ENCODE measurements at places on chromosomes 3 and 15.

- no peak for DNase-seq
Measured at GRCh38 chr3:120442975-120443517, 7.7 kb downstream of the FSTL1 start.

DNA sequence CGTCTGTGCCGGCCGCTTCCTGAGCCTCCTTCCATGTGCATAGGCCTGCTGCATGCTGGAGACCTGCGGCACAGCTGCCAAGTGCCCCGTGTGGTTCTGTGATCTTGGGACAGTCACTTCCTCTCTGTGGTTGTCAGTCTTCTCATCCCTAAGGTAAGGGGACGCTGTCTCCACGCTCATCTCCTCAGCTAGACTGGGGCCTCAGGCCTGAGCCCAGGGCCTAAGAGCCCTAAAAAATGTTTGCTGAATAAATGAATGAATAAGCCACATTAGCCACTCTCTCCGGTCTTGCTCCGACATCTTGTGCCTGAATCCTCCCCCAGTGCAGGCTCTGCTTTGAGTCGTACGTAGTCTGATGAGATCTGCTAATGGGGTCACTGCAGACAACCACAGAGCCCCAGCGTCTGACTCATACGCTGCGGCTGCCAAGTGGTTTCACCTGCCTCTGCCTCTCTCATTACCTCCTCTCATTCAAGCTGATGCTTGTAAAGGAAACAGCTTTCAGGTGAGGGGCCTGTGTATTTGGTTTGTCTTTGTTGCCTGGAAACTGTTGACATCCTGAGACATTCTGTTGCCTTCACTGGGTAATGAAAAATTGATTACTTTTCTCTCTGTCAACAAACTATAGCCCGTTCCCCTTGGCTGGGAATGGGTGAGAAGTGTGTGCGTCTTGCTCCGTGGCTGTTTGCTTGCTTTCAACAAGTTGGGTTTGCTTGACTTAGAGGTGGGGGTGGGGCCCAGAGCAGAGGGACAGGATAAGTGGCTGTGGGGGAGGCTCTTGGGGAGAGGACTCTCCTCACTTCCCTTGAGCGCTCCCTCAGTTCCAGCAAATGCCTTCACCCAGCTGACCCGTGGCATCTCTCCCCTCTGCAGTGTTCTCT lies 15.9 kb downstream of the RPLP1 start:
- DNase-seq = peak; percentile 53

- no peak for DNase-seq
Measured at GRCh38 chr15:42058791-42059190, 35.6 kb downstream of the PLA2G4D start.

DNA sequence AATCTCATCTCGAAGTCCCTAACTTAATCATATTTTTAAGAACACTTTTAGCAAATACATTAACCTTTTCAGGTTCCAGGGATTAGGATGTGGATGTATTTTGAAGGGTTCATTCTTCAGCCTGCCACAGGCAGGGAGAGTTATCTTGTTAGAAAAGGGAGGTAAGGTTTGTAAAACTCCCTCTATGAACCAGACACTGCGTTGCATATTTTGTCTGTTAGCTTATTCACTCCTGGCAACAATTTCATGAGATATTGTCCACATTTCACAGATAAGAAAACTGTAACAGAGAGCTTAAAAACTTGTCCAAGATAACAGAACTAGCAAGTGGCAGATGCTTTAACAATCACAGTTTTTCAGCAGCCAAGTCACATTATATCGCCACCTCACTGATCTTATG lies 155.4 kb downstream of the DIPK2A start:
- no peak for DNase-seq

DNA sequence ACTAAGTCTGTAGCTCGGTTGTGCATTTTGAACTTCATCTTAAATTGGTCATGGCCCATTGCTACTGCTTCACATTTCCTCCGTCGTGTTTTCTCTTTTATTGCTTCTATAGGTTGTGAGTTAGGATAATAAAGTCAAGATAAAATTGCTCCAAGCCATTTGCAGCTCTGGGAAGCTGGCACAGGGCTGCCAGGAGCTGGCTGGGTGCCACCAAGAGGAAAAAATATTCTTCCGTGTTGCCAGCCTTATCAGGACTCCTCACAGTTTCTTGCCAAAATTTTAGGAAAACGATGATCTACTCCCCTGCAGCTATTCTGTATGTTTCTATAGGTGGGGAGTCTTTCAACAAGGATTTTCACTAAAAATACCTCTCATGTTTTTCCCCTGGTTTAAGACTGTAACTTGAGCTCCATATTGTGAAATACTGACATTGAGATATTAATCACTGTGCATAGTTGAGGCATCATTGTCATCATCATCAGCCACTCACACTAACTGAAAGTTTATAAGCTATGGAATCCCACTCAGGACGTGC lies 55.4 kb upstream of the PIAS1 start:
- no peak for DNase-seq

GRCh38 chr3:5197022-5197421 lies 9.5 kb downstream of the EDEM1 start:
- DNase-seq = no peak

GRCh38 chr15:66080717-66081398 lies 172.7 kb downstream of the MEGF11 start:
- no peak for DNase-seq

- DNase-seq = no peak
Measured at GRCh38 chr3:66488492-66488891, 12.3 kb downstream of the LRIG1 start.

- DNase-seq = no peak
Measured at GRCh38 chr3:155188031-155188430, 105.5 kb downstream of the STRIT1 start.

DNA sequence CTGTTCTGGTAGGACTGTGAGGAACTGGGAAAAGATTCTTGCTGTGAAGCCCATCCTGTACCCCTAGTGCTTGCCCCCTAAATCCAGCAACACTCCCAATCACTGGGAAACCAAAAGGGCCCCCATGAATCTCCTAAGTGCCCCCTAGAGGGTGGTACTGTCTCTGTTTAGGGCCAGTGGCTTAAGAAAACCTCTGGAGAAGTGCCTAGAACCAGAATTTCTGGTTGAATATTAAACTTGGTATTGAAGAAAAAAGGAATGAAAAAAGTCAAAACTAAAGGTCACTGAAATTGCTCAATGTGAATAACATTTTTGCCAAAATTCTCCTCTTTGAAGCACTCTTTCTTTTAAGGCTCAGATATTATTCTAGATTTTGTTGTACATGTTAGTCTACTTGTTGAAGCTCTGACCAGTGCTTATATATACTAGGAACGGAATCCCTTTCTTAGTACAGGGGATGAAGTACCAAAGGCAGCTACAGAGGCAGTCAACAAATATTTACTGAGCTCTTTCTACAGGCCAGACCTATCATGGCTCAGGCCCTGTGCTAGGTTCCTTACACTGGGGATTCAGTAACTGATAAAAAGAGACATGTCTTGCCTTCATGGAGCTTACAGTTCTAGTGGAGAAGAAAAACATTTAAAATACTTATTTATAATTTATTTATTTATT lies 138.8 kb downstream of the MYLK start:
- no peak for DNase-seq

- DNase-seq = no peak
Measured at GRCh38 chr3:152051501-152052404, 178.3 kb downstream of the SUCNR1 start.

GRCh38 chr3:295166-295565 lies 98.6 kb downstream of the CHL1 start:
- no peak for DNase-seq

DNA sequence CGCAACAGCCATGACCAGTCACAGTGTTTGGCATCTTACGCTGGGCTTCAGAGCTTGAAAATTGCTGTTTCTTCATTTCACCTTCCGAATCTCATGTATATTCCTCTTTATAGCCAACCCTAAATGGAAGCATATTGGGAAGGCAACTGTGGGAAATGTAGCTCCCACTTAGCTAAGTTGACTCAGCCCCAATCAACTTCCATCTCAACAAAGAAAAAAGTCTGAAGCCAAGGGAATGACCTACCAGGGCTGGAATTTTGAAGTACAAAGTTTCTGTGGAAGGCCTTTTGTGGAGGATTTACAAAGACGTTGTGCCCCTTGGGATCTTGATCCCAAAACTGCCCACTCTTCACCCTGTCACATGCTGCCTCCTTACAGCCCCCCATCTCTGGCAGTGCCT lies 85.2 kb upstream of the OXTR start:
- DNase-seq = no peak

GRCh38 chr3:139695426-139696313 lies 17.9 kb upstream of the NMNAT3 start:
- no peak for DNase-seq

DNA sequence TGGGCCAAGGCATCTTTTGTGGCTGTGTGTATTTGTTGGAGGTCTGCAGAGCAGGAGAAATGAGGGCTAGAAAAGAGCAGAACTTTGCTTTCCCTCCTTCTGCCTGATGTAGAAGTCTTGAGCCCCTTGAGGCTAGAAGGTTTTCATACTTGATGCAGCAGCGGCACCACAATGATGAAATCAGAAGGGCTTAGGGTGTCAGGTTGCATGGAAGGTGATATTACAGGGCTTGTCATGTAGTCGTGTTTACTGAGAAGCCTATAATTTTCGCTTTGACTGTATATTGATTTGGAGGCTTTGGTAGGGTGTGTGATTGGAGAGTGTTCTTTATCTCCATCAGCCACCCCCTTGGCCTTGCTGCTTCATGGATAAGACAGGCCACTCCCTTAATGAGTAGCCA lies 339.8 kb downstream of the THSD4 start:
- DNase-seq = no peak

GRCh38 chr3:25648107-25648535 lies 16.6 kb downstream of the TOP2B start:
- DNase-seq = peak; percentile 57

DNA sequence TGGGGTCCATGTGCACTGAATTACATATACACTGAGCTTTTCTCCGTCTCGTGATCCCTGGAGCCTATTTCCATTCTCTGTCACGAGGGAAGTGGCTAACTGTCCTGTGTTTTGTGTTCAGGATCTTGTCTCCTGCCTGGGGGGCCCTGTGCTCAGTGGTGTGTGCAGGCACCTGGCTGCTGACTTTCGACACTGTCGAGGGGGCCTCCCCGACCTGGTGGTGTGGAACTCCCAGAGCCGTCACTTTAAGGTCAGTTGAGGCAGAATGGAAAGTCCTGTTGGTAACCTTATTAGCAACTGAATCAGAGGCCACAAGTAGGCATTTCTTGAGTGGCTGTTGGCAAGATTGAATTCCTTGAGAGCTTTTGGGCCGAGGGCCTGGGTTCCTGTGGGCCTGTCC lies 26.7 kb downstream of the FAN1 start:
- no peak for DNase-seq

GRCh38 chr3:98600412-98601095 lies 7.1 kb upstream of the CPOX start:
- DNase-seq = no peak

- DNase-seq = no peak
Measured at GRCh38 chr15:94259121-94259751, 27.9 kb downstream of the MCTP2 start.

DNA sequence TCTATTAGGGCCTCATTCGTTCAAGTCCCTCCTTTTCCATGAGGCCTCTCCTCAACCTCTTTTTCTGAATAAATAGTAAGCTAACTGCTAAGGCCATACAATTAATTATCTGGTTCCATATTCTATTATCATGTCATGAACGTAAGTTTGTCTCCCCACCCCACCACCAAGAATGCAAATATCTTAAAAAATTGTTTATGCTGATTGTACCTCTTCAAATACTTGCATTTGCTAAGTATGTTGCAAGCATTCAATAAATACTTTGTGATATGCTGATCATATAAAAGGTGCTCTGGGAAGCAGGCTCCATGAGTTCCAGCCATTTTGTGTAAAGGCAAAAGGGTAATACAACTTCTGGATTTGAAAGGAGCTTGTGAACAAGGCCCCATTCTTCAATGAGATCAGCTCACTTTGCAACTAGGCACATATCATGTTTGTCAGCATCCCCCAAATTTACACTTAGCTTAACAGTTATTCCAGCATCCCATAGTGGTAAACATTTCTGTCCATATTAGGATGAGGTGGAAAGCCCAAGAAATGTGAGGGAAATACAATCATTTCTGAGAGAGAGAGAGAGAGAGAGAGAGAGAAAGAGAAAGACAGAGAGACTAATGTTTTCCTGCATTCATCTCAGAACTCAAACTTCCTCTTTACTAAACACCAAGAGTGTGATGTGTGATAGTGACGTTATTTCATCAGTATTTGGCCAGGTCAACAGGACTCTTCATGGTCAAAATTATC lies 33.2 kb downstream of the SLC12A8 start:
- DNase-seq = no peak

GRCh38 chr3:155367506-155367905 lies 74.0 kb upstream of the STRIT1 start:
- DNase-seq = no peak

GRCh38 chr3:44114142-44114541 lies 127.5 kb upstream of the TOPAZ1 start:
- no peak for DNase-seq
